Right cardiac atrium (tissue), 5 donors: ENCODE measurements at places on chromosomes 6 and 20.

DNA sequence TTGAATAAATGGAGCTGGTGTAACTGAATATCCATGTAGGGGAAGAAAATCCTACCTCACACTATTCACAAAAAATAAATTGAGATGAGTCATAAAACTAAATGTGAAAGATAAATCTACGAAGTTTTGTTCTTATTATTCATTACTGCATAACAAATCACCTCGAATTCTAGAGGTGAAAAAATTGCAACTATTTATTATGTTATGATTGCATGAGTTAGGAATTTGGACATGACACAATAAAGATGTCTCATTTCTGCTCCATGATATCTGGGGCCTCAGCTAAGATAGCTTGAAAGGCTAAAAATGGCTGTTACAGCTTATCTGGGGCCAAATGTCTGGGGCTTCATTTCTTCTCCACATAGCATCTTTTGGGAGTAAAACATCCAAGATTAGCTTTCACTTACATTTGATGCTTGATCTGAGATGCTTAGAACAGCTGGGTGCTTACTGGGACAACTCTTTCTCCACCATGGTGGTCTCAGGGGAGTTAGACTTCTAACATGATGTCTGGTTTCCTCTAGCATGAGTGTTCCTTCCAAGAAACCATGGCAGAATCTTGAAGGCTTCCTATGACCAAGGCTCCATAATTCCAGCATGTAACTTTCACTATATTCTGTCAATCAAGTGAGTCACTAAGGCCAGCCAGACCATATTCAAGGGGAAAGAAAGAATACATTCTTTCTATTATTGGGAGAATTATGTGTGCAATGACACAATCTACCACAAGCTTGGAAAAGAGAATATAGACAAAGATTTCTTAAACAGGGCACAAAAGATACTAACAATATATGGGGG lies 30.1 kb downstream of the OR2B6 start:
- DNase-seq = no peak

DNA sequence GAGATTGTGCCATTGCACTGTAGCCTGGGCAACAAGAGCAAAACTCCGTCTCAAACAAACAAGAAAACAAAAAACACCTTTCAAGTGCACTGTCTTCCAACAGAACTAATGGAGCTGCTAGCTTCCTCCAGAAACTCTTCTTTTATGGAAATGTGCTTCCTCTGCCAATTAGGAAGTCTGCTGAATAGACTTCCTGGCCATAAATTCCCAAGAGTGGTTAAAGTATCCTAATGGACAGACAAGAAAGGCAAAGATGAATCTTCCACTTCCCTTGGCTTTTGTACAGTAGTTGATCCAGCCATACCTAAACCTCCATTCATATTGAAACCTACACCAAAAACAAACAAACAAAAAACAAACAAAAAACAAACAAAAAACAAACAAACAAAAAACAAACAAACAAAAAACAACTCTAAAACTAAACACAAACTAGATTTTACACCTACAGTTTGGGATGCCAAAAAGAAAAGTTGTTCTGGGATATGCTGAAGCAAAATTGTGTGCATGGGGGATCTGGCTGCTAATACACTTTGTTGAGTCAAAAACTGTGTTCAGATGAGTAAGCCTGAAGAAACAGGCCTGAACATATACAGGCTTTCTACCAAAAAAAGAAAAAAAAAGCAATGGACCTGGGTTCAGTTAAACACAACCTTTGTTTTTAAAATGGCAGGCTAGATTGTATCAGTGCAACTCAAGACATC lies 59.8 kb upstream of the CARMIL1 start:
- DNase-seq = no peak

GRCh38 chr6:99951016-99951805 lies 42.8 kb downstream of the MCHR2 start:
- DNase-seq = no peak

- no peak for DNase-seq
Observed at GRCh38 chr6:116221067-116221466, 32.8 kb downstream of the TSPYL4 start.

DNA sequence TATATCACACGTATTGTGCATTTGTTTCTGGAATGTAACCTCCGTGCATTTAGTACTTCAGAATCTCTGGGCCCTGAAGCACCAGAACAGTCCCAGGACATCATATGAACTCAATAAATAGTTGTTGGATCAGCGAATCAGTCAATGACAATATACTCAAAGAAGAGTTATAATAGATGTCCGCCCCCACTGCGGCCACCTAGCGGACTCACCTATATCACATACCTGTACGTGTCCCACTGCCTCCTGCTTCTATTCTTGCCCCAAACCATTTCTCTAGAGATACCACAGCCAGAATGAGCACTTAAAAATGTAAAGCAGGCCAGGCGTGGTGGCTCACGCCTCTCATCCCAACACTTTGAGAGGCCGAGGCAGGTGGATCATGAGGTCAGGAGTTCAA lies 73.9 kb downstream of the DCDC2 start:
- no peak for DNase-seq

DNA sequence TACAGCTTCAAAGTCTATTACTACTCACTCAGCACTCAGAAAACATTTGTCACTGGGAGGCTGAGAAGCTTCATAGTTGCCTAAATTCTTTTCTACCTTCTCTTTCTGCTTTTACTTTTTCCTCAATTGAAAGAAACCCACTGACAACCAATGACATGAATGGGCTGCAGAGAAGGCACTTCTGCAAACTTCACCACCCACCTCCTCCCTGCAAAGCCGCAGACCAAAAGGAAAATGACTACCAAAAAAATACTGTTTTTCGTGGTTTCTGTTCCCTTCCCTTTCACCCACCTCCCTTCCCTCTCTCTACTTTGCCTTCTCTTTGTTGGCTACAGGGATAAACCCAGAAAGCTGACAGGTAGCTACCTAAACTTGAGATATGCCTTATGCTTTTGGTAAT lies 3.2 kb downstream of the GNAS-AS1 start:
- DNase-seq = no peak

- no peak for DNase-seq
Observed at GRCh38 chr20:47118641-47119040, 224.0 kb downstream of the EYA2 start.

DNA sequence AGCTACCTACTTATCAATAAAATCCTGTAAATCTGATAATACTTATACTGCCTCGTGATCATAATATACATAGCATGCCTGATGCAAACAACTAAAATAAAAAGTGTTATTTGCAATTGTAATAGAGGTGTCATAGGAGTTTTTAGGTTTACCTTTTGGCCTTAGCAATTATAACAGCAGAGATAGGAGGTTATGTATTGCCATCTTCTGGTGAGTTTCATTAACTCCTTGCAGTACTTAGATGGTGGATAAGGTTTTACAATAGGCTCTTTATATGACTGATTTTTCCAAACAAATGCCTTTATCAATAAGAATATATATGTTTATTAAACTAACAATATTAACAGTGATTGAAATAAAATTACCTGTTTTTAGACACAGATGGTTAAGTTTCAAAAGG lies 27.8 kb upstream of the MYCT1 start:
- no peak for DNase-seq

DNA sequence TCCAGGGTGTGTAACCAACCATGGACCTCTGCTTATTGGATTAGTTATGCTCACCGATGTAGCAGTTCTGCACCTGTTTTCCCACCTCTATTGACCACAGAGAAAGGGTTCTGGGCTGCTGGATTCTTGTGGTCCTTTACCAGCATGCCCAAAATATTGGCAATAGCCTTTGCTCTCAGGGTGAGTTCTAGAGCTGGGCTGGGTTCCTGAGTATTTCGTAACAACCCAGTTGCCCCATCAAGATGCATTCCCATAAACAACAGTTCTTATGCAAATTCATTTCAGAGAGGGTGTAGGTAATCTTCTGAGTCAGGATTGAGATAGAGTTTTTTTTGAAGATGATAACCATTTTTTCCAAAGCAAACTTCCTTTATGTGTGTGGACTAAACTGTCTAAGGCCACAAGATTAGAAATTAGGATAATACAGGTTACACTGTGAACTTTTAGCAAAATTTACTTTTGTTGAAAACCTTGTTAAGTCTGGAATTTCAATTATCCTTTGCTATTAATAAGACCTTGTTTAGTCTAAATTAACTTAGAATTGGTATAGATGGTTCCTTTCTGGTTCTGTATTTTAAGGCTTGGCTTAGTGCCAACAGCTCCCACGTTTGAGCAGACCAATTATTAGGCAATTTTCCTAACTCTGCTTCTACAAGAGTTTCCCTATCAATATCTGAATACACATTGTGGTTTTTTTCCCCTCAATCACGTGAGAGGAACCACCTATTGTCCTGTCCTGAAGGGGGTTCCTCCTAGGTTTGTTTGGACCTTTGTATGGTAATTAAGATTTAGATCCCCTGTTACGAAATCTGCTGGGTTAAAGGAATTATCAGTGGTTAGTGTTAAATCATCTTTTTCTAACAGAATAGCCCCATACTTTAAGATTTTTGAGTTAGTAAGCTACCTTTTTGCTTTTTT lies 46.1 kb downstream of the TBX18 start:
- DNase-seq = no peak

GRCh38 chr20:36121981-36122930 lies 32.3 kb upstream of the EPB41L1 start:
- no peak for DNase-seq

GRCh38 chr6:40406175-40406574 lies 181.0 kb downstream of the LRFN2 start:
- DNase-seq = no peak

DNA sequence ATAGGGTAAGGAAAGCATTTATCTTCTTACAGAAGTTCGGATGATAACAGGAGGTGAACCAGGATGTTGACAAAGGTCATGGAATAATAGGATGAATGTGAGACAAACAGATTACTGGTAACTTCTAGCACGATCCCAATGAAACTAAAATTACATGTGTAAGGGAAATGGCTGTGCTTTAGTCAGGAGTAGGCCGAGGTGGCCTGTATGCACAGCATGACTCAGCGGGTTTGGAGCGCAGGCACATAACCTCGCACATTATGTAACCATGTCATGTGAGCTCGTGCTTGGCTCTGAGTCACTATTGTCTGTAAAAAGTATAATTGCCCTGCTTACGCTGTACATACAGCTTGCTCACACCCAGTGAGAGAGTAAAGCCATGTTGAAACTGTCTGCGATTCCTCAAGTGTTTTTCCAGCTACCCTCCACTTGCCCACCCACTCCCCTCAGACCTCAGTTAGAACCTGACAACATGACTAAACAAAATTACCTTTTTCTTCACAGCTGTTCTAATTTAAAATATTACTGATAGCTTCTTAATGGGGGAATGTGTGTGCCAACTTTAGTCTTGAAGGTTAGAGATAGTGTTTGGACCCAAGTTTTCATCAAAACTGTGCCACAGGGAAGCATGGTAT lies 8.2 kb downstream of the CYB5R4 start:
- no peak for DNase-seq

DNA sequence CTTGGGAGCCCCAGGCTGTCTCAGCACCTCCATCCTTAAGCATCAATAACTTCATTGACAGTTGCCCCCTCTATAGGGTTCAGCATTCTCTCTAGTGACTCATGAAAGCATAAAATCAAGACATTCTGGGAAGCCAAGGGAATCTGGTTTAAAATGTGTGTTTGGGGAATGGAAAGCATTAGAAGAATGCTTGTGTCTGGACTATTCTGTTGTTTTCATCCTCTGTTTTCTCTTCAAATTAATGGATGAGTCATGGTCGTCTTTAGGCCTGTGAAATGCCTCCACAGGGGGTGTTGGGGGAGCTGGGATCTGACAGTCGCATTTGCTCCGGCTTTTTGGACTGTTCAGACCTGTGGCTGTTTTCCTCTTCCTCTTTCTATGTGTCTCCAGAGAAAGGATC lies 279.7 kb downstream of the CDC5L start:
- no peak for DNase-seq

DNA sequence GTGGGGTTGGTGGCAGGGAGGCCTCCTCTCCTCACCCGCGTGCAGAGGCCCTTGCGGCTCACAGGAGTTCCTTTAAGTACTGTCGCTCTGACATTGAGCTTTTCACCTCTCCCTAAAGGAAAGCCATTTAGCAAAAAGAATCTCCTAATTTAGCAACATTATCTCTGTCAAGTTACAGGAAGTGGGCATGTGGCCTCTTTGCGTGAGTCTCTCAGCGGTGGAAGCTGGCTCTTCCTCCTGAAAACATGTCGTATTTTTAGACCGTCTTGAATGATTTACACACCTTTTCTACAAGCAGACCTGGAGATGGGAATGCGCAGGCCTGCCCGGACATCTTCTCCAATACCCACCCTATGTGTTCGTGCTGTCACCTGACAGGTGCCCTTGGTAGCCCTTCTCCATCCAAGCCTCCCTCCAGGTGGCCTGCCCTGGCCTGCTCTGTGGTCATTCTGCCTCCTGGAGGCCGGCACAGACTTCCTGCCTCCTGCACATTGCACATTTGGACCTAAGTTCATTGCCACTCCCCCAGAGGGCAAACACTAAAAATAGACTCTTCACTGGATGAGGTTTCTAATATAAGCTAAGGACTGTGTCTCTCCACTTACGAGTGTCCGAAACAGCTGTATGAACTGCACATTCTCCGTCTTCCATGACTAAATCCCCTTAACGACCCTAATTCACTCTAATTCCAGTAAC lies 18.5 kb upstream of the PHACTR3 start:
- DNase-seq = no peak

GRCh38 chr20:6070829-6071695 lies 17.2 kb upstream of the LRRN4 start:
- DNase-seq = no peak

GRCh38 chr20:47638851-47639250 lies 137.2 kb downstream of the NCOA3 start:
- DNase-seq = no peak

- DNase-seq = no peak
Observed at GRCh38 chr20:56845546-56846086, 216.5 kb downstream of the TFAP2C start.

GRCh38 chr6:34144581-34145160 lies 1.2 kb downstream of the GRM4 start:
- DNase-seq = no peak

- no peak for DNase-seq
Observed at GRCh38 chr6:40720375-40720748, 133.2 kb upstream of the LRFN2 start.

DNA sequence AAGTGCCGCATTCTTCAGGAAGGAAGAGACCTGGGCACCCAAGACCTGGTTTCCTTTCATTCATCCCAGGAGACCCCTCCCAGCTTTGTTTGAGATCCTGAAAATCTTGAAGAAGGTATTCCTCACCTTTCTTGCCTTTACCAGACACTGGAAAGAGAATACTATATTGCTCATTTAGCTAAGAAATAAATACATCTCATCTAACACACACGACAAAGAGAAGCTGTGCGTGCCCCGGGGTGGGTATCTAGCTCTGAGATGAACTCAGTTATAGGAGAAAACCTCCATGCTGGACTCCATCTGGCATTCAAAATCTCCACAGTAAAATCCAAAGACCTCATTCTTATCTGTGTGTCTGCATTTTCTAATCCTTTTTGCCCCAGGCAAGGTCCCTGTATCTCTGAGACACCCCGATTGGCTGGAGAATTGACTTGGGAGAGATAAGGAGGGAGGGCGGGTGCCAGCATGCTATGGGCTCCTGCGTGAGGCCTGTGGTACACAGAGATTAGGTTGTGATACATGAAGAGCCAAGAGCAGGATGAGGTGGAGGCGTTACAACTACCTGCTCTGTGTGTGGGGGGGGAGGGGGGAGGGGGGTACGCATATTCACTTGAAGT lies 4.8 kb downstream of the MUC21 start:
- no peak for DNase-seq

DNA sequence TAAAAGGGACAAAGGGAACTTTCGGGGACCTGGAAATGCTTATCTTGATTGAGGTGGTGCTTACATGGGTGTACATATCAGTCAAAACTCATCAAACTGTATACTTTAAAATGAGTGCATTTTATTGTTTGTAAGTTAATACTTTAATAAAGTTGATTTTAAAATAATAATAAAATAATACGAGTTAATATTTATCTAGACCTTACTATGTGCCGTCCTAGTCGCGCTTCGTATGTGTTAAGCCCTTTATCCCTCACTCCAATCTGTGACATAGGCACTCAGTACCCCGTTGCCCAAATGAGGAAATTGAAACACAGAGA lies 47.5 kb downstream of the PDYN start:
- DNase-seq = no peak
